IMR-90 (cell line): ENCODE measurements at places on chromosomes 3 and 15. TPM values are rescaled to one million over a fixed set of nuclear protein-coding genes. Genes with fewer than 3 reads are reported as not detected.

Gene AHSG
- total RNA-seq = not detected in 2 replicates

GRCh38 chr3:112375117-112375516 is 42.2 kb downstream of the CD200 start:
- no peak for DNase-seq

DNA sequence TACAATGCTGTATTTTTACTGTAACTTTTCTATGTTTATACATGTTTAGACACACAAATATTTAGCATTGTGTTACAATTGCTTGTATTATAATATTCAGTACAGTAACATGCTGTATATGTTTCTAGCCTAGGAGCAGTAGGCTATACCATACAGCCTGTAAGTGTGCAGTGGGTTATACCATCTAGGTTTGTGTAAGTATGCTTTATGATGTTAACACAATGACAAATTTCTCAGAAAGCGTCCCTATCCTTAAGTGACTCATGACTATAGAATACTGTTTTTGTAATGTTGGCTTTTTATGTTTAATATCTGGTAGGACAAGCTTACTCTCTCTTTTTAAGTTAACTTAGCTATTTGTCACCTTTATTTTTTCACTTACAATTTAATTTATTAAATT is 127.5 kb upstream of the THRB start:
- DNase-seq = no peak

DNA sequence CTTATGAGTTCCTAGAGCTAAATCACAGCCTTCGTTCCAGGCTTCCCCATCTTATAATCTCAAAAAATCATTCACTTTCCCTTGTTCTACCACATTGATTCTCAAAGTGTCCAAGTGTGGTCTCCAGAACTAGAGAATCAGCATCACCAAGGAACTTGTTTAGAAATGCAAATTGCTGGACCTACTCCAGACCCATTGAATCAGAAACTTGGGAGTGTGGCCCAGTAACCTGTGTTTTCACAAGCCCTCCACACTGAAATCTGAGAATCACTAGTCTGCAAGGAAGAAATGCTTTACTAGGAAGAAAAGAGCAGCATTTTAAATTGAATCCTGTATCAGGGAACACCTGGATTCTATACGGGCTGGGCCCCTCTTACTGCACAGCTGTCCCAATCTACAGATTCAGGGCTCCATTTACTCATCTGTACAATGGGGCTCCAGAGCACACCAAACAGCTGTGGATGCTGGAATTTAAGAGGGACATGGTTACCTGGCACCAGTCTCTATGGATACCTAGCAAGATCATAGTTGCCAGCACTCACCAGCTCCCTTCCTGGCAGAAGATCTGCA is 3.9 kb downstream of the MEGF11 start:
- DNase-seq = no peak
